ENCODE measurements at places on chromosomes 12 and 14.

- H3K27me3 ChIP-seq = no peaks in the 10 kb centered on the region
- no peak for DNase-seq
- H3K27ac ChIP-seq = peak overlapping the region; percentile 94
Observed at GRCh38 chr14:101790232-101790631, 28.7 kb downstream of the PPP2R5C start.

- DNase-seq = no peak
- no peak overlapping the region for H3K4me3 ChIP-seq
- H3K36me3 ChIP-seq = peaks cover 4% of the 10 kb centered on the region
Observed at GRCh38 chr14:100170880-100171279, 11.4 kb upstream of the DEGS2 start.

DNA sequence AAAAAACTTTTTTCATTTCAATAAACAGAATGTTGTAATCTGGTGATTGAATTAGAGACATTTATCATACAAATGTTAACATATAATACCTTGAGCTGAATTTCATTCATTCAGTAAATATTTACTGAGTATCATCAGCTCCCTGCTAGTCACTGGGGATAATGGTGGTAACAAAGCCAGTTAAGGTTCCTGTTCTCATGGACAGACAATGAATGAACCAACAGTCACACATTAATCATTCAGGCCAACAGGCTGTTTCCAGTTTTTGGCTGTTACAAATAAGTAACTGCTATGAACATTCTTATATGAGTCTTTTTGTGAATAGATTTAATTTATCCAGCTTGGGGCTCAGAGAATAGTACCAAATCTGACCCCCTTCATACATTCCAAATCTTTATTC, 13.5 kb downstream of the EXD2 start:
- H3K4me1 ChIP-seq = peaks cover 5% of the 10 kb centered on the region
- DNase-seq = no peak
- H3K27ac ChIP-seq = no peak overlapping the region
- peaks cover 3% of the 10 kb centered on the region for H3K36me3 ChIP-seq
- no peaks in the 10 kb centered on the region for H3K27me3 ChIP-seq

GRCh38 chr12:124543052-124543589, 24.3 kb downstream of the NCOR2 start:
- H3K4me1 ChIP-seq = peaks cover 65% of the 10 kb centered on the region
- no peaks in the 10 kb centered on the region for H3K36me3 ChIP-seq
- H3K27me3 ChIP-seq = no peaks in the 10 kb centered on the region
- no peak overlapping the region for H3K4me3 ChIP-seq
- no peak for DNase-seq
- peak overlapping the region; percentile 62 for H3K27ac ChIP-seq

DNA sequence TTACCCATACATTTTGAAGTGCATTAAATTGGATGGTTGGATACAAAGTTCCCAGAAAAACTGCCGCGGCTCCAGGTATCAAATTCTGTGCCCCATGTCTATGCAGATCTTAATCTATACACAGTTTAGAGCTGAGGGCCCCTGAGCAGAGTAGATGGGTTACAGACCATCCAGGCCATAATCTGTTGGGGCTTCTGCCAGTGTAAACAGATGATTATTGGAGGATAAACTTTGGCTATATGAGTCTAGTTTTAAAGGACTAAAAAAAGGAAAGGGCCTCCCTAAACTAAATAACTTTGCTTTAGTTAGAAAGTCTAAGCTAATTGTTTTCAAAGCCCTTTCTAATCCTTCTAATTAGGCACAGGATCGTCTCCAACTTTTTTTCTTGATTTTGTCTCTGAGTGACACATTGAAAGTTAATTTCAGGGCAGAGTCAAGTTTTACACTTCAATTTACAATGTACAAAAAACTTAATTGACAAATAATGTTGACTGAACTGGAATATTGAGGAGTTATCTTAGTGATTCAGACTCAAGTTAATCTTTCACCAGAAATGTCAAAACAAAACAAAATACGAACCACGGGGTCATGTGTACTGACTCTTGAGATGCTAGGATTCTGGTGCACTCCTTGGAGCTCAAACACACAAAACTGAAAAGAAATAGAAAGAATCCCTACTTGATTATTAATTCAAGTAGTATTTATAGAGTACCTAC, 133.9 kb upstream of the SCAF11 start:
- H3K4me1 ChIP-seq = peaks cover 6% of the 10 kb centered on the region
- no peak for DNase-seq
- no peak overlapping the region for H3K4me3 ChIP-seq
- H3K27ac ChIP-seq = no peak overlapping the region

GRCh38 chr12:130339951-130340350, 2.3 kb downstream of the PIWIL1 start:
- no peak overlapping the region for H3K4me3 ChIP-seq
- H3K36me3 ChIP-seq = no peaks in the 10 kb centered on the region
- peaks cover 18% of the 10 kb centered on the region for H3K27me3 ChIP-seq
- H3K4me1 ChIP-seq = peaks cover 5% of the 10 kb centered on the region

GRCh38 chr14:61337893-61338292, 16.5 kb downstream of the PRKCH start:
- H3K4me3 ChIP-seq = peak overlapping the region; percentile 61
- peak; percentile 83 for DNase-seq
- H3K36me3 ChIP-seq = peaks cover 60% of the 10 kb centered on the region
- H3K27me3 ChIP-seq = no peaks in the 10 kb centered on the region
- H3K27ac ChIP-seq = peak overlapping the region; percentile 91

- H3K36me3 ChIP-seq = no peaks in the 10 kb centered on the region
- H3K27me3 ChIP-seq = no peaks in the 10 kb centered on the region
- H3K4me3 ChIP-seq = no peak overlapping the region
- H3K4me1 ChIP-seq = peaks cover 4% of the 10 kb centered on the region
- DNase-seq = no peak
Observed at GRCh38 chr14:98886982-98887381, 385.0 kb downstream of the BCL11B start.

- peaks cover 40% of the 10 kb centered on the region for H3K4me1 ChIP-seq
- no peaks in the 10 kb centered on the region for H3K27me3 ChIP-seq
- no peak for DNase-seq
- H3K4me3 ChIP-seq = no peak overlapping the region
Observed at GRCh38 chr12:12465522-12465921, 97.1 kb downstream of the DUSP16 start.

GRCh38 chr14:90447720-90448497, 51.1 kb downstream of the CALM1 start:
- no peak overlapping the region for H3K4me3 ChIP-seq
- H3K27ac ChIP-seq = no peak overlapping the region
- peaks cover 48% of the 10 kb centered on the region for H3K27me3 ChIP-seq
- H3K36me3 ChIP-seq = peaks cover 1% of the 10 kb centered on the region

DNA sequence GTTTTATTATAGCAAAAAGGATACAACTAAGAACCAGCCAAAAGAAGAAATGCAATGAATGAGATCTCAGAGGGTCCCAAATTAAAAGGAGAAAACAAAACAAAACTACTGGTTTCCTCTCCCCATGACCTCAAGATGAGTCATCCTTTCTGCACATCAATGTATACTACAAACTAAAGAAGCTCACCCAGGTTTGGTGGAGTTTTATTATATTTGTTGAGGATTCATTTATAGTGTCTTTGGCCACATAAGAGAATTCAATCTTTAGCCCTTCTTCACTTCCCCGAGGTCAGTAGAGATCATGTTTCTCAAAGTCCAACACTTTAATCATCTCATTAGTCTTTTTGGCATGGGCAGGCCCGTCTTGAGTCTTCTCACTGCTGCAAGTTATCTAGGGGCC, 210.6 kb downstream of the SLC6A15 start:
- no peaks in the 10 kb centered on the region for H3K36me3 ChIP-seq
- no peak for DNase-seq
- no peaks in the 10 kb centered on the region for H3K27me3 ChIP-seq
- H3K27ac ChIP-seq = no peak overlapping the region

All from central memory CD8-positive, alpha-beta T cell (primary cell).